ENCODE measurements at places on chromosomes 2 and 18.

GRCh38 chr2:17544256-17544655 is 3.8 kb downstream of the VSNL1 start:
- DNase-seq: no peak

- peak; percentile 91 for DNase-seq
Measured at GRCh38 chr2:12155303-12156051, 409.0 kb downstream of the LPIN1 start.

DNA sequence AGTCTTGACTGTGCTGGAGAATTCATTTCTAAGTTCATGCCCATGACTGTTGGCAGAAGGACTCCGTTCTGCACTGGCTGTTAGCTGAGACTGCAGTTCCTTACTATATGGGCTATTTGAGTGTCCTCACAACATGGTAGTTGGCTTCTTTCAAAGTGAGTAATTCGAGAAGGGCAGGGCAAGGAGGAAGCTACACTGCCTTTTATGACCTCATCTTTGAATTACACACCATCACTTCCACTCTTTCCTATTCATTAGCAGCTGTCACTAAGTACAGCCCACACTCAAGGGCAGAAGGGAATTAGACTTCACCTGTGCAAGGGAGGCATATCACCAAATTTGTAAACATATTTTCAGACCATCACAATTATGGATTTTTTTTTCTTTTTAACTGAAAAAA is 55.9 kb upstream of the EPAS1 start:
- no peak for DNase-seq

DNA sequence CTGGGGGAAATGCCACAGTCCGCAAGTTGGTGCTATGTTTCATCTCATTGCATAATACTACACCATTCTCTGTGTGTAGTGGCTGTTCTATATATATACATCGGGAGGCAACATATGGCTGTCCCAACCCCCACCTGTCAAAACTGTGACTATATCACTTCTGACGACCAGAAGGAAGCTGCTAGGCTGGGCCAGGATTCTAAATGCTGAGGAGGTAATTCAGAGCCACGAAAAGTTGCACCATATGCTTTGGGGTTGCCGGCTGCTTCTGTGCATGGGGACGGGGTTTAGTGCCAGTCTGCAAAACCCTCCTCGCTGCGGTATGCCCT is 117.3 kb downstream of the MSH2 start:
- no peak for DNase-seq

- no peak for DNase-seq
Measured at GRCh38 chr18:23969664-23970063, 44.9 kb upstream of the TTC39C start.

- no peak for DNase-seq
Measured at GRCh38 chr2:158509928-158510797, 53.4 kb downstream of the PKP4 start.

DNA sequence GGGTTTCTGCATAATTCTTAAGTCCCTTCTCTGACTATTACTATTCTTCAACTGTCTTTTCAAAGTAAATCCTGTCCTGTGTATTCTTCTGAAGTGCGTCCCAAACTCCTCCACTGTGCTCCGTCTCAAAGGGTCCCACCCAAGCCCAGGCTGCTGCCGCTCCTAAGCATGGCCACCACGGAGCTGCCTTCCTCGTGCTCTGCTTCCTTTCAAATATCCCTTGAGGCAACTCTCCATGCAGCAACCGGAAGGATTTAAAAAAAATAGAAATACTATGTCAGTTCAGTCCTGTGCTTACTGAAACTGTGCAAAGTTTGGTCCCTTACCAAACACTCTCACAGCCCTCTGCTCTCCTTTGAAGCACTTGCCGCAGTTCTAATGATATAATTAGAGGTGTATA is 116.1 kb downstream of the NOL10 start:
- no peak for DNase-seq

DNA sequence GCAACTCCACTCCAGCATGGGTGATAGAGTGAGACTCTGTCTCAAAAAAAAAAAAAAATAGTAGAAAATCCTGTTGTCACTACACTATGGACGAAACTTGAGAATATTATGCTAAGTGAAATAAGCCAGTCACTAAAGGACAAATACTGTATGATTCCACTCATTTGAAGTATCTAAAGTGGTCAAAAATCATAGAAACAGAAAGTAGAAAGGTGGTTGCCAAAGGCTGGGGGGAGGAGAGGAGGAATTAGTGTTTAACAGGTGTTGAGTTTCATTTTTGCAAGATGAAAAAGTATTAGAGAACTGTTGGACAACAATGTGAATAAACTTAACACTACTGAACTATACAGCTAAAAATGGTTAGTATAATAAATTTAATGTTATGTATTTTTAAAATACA is 18.8 kb upstream of the RMP24 start:
- no peak for DNase-seq

DNA sequence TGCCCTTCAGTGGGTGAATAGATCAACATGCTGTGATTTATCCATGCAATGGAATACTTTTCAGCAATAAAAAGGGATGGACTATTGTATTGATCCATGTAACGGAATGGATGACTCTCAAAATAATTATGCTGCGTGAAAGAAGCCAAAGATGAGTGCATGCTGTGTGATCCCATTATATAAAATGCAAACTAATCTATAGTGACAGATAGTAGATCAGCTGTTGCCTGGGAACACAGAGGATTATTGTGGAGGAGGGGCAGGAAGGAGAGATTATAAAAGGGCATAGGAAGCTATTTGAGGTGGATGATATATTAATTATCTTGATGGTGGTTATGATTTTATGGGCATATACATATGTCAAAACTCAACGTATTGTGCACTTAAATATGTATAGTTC is 55.5 kb upstream of the ADAM23 start:
- no peak for DNase-seq

DNA sequence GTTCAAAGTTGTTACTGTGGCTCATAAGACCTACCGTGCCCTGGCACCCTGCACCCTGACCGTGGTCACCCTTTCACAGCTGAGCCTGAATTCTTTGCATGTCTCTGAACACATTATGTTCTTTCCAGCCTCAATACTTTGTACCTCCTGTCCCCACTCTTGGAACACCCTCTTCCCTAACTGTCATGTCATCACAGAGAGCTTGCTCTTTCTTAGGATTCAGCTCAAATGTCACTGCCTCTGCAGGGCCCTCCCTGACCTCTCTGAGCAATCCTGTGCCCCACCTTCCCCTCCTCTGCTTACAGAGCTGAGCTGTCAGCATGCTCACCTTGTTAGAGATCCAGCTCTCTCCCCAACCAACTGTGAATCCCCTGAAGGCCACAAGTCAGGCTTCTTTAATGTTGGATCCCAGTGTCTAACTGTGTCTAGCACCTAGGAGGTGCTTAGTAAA is 15.0 kb downstream of the PRKAG3 start:
- no peak for DNase-seq

DNA sequence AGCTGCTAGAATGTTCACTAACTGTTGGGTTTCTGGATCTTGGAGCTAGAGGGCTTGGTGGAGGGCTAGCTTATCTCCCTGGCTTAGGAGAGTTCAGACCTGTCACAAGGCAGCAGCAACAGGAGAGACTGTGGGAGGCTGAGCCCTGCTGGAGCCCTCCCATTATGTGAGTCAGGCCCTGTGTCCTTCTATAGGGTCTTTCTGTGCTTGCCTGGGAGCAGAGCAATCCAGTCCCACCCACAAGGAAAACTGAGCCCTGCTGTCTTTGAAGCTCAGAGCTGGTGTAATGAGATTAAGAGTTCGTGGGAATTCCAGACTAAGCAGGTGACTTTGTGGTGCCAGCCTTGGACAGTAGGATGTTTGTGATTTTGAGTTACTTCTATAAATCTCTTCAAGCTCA is 249.0 kb downstream of the TTC32 start:
- DNase-seq: no peak

DNA sequence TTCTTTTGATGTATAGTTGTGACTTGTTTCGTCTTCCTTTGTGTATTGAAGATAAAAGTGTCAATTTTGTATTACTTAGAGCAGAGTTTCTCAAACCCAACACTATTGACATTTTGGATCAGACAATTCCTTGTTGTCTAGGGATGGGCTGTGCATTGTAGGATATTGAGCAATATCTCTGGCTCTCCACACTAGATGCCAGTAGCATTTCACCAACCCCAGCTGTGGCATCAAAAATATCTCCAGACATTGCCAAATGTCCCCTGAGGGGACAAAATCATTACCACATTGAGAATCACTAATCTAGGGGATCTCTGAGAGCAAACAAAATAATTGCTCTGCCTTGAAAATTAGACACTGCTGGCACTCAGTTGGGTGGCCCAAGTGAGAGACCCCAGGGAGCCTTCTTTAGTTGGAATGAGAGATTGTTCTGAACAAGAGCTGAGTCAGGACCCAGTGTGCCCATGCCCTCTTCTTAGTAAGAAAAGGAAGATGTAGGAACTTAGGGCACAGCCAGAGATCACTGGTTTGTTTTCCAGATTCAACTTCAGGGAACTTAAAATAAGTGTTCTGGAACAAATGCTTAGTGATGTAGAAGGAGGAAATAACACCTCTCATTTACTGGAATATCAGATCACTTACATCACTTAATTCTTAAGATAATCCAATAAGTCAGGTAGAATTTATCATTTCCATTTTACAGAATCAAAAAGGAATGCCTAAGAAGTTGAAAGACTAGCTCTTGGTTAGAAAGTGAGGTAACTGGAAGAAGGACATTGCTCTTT is 466.6 kb upstream of the TNP1 start:
- no peak for DNase-seq

DNA sequence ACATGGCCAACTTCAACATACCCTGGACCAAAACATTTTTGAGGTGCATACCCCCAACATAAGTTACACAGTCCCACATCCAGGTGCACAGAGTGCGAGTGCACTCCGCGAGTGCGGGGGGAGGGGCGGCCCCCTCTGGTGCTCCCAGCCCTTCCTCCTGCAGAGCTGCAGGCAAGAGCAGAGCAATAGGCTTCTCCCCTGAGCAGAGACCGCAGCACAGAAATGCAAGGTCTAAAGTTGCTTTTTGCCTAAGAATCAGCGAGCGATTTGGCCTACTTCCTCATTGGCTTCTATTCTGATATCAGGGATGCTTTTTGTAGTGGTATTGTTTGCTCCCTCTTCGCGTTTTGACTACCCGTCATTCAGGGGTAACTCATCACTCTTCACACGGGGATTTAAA is 40.6 kb downstream of the BOLA3 start:
- DNase-seq: no peak

- no peak for DNase-seq
Measured at GRCh38 chr2:239199041-239199768, 201.6 kb downstream of the HDAC4 start.

GRCh38 chr18:10378688-10379420 is 75.6 kb upstream of the APCDD1 start:
- DNase-seq: peak; percentile 17

- no peak for DNase-seq
Measured at GRCh38 chr2:222336442-222336841, 37.6 kb upstream of the PAX3 start.

- DNase-seq: no peak
Measured at GRCh38 chr2:120758181-120759144, 22.8 kb downstream of the GLI2 start.

DNA sequence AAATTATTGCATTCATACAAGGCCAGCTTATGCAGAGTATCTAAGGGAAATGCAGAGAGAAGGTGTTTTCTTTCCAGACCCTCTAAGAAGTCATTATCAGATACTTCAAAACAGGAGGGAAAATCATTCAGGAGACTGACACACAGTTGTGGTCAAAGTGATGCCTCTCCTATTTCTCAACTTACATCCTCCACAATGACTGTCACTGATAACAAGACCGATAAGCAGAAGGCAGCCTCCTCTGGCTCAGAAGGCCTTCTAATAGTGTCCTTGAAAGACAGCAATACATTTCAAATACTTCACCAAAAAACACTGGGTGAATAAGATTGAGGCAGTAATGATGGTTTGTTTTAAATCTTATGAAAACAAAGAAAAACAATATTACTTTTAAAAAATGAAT is 199.7 kb downstream of the PIEZO2 start:
- no peak for DNase-seq

GRCh38 chr18:77572537-77572936 is 322.9 kb downstream of the GALR1 start:
- DNase-seq: no peak

GRCh38 chr2:241217320-241218031 is 29.0 kb downstream of the ANO7 start:
- no peak for DNase-seq

DNA sequence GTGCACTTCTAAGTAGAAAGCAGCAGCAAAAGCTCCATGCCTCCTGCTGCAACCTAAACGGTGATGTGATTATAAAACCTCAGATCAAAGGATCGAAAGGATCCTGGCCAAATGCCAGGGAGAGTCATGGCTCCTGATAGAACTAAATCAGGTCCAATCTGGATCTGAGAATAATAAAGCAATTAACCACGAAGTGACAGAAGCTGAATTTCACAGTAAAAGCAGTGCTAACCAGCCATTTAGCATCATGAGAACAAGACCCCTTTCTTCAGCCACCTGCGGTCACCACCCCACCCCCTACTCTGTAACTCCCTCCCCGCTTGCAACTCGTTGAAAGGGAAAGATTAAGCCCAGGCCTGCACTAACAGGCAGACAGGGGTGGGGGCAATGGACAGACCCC is 748.7 kb downstream of the BCL11A start:
- DNase-seq: no peak

- no peak for DNase-seq
Measured at GRCh38 chr2:101820519-101820918, 123.0 kb downstream of the MAP4K4 start.

- no peak for DNase-seq
Measured at GRCh38 chr2:134167015-134167414, 86.9 kb upstream of the MGAT5 start.

DNA sequence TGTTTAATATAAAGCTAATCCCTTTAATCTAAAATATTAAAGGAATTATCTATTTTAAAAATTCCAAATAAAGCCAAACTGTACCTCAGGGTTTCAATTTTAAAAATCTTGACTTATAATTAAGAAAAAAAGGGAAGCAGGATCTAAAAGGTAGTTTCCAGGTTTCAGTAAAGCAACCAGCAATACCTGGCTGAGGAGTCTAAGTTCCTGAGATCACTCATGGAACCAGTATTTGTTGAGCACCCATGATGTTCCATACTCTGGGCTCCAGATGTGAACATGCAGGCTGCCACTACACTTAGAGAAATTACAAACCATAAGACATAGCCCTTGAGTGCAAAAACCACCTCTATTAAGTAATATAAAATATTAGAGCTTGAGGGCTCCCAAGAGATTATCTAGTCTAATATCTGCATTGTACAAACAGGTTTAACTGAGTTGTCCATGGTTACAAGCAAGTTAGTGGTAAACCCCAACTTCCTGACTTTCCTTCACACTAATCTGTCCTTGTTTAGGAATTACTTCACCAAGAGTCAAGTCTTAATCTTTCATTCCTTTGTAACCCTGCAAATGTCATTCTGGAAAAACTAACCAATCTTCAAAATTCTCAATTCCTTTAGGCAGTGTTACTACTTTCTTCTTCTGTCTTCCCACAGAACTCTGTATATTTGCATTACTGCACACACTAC is 49.2 kb downstream of the CLASP1 start:
- no peak for DNase-seq

GRCh38 chr2:182391443-182391842 is 35.4 kb downstream of the PDE1A start:
- no peak for DNase-seq

All from HS-27A (cell line).